IPS DF 19.7 (cell line): ENCODE measurements at places on chromosomes 13 and 19.
A peak's percentile ranks its signal among the peaks of the same experiment; 100 is the strongest.

- no peak for DNase-seq
Observed at GRCh38 chr13:33642374-33643065, 175.4 kb upstream of the RFC3 start.

GRCh38 chr13:49908637-49909036, 27.5 kb downstream of the SPRYD7 start:
- no peak for DNase-seq

DNA sequence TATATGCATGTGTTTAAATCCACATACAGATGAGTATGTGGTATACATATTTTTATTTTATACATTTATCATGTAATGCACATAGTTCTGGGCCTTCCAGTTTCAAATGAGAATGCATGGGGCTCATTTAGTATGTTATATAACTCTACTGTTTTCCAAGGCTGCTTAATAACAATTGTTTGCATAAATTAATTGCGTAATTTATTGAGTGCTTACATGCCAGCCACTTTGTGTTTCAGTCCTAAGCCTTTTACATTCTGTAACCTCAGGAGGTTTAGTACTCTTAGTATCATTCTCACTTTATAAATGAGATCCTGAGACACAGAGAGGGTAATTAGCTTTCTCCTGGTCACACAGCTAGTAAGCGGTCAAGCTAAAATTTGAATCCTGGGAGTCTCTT, 16.7 kb upstream of the CACNG8 start:
- DNase-seq = no peak

GRCh38 chr13:24148414-24149235, 11.9 kb upstream of the SPATA13 start:
- DNase-seq = peak; percentile 72

DNA sequence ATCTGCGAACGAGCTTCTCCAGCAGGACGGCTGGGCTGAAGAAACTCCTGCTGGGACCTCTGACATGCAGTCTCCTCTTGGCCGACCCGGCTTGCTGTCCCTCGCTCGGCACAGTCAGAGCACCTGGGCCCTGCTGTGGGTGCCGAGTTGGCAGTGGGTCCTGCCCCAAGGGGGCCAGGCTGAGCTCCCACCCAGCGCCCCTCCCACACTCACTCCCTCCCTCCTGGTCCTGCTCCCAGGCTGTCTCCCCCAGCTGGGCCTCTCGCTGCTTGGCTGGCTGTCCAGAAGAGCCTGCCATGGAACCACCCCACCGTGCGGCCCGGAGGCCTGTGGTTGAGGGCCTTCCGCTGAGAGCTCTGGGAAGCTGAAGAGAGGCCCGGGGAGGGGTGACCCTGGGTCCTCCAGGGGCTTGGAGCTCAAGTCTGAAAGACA, 6.0 kb downstream of the AKT2 start:
- no peak for DNase-seq

GRCh38 chr19:16915135-16915534, 26.3 kb downstream of the F2RL3 start:
- no peak for DNase-seq

DNA sequence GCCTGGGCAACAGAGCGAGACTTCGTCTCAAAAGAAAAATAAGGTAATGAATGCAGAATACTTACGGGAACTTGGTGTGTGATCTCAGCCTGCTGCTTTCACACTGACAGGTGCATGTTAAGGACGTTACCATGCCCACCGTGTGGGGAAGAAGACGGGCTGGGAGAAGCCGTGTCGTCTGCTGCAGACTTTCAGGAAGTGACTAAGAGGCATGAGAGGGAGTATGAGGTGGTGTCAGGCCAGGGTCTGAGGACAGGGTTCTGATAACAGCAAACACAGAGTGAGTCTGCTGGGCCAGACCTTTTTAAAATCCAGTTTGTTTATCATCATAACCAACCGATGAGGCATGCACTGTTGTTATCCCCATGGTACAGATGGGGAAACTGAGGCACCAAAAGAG, 13.6 kb upstream of the GALP start:
- DNase-seq = no peak

- no peak for DNase-seq
Observed at GRCh38 chr13:104809483-104809882, 1726.0 kb downstream of the EFNB2 start.

GRCh38 chr13:34357435-34358232, 539.7 kb downstream of the RFC3 start:
- no peak for DNase-seq

DNA sequence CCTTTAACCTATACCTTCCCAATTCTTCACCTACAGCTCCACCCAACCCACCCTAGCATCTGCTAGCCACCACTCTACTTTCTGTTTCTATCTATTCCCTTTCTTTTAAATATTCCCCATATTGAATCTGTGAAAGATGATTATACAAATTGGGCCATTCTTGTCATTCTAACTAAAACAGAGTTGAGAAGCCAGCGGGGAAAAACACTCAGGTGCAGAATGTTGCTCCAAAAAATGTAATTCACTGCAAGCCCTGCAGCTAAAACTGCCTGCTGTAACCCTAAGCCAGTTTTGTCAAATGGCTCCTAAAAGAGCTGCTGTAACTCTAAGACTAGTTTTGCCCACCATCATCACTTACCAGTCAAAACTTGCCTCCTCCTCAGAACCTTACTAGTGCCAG, 1468.6 kb upstream of the MIR17HG start:
- no peak for DNase-seq

DNA sequence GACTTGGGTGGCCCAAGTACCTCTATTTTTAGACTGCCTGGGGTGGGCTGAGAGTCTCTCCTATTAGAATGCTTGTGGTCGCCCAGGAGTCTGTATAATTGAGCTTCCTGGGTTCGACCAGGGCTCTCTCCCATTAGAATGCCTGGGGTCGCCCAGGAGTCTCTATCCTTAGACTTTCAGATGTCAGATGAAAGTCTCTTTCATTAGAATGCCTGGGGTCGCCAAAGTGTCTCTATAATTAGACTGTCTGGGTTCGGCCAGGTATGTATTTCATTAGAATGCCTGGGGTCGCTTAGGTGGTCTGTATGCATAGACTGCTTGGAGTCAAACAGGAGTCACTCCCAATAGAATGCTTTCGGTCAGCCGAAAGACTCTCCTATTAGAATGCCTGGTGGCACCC, 1471.7 kb downstream of the UQCRFS1 start:
- DNase-seq = no peak
